ENCODE measurements at places on chromosomes 3 and 15. TPM values are rescaled to one million over a fixed set of nuclear protein-coding genes. Genes with fewer than 3 reads are reported as not detected.

DNA sequence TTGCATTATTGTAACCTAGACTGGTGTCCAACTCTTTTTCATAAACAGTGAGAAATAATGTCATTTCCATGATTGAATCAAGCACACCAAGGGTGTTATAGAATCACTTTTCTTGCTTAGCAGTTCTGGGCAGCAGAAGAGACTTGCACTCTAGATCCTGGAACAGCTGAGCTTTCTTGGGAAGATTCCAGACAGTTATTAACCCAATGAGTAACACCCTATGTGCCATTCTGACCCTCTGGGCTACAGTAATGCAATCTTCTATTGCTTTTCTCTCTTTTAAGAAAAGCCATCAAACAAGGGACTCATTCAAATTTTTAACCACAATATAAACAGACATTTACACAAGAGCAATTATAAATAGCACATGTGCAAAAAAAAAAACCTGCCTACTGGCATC, 39.3 kb upstream of the USP3 start:
- no peak overlapping the region for H3K27ac ChIP-seq
- peaks cover 3% of the 10 kb centered on the region for H3K4me1 ChIP-seq
- H3K4me3 ChIP-seq: no peak overlapping the region

Gene PPP1R14D
- 0.55 TPM for total RNA-seq

Gene GOLGA6D
- total RNA-seq: 13.1 TPM

- no peak overlapping the region for H3K27ac ChIP-seq
- no peak overlapping the region for H3K4me3 ChIP-seq
- no peaks in the 10 kb centered on the region for H3K27me3 ChIP-seq
- no peak for DNase-seq
Measured at GRCh38 chr3:142035308-142035922, 113.9 kb downstream of the TFDP2 start.

Gene GOLGA8Q
- total RNA-seq: 20.1 TPM

- DNase-seq: no peak
- H3K27ac ChIP-seq: no peak overlapping the region
- no peaks in the 10 kb centered on the region for H3K36me3 ChIP-seq
- no peaks in the 10 kb centered on the region for H3K4me1 ChIP-seq
- H3K4me3 ChIP-seq: no peak overlapping the region
Measured at GRCh38 chr15:56792211-56792610, 58.9 kb upstream of the ZNF280D start.

Gene DAZL
- total RNA-seq: 71.5 TPM

- H3K27me3 ChIP-seq: no peaks in the 10 kb centered on the region
- peaks cover 6% of the 10 kb centered on the region for H3K4me1 ChIP-seq
- no peak for DNase-seq
- H3K4me3 ChIP-seq: no peak overlapping the region
Measured at GRCh38 chr3:114456742-114457141, 162.9 kb downstream of the TIGIT start.

- H3K4me1 ChIP-seq: no peaks in the 10 kb centered on the region
- no peak overlapping the region for H3K4me3 ChIP-seq
- no peaks in the 10 kb centered on the region for H3K36me3 ChIP-seq
- H3K27ac ChIP-seq: no peak overlapping the region
Measured at GRCh38 chr15:47566610-47567009, 150.7 kb upstream of the SEMA6D start.

- no peaks in the 10 kb centered on the region for H3K27me3 ChIP-seq
- DNase-seq: no peak
- no peak overlapping the region for H3K27ac ChIP-seq
Measured at GRCh38 chr3:172803489-172803888, 53.0 kb downstream of the ECT2 start.

GRCh38 chr3:188687389-188687788, 484.4 kb upstream of the TPRG1 start:
- no peak for DNase-seq
- H3K4me1 ChIP-seq: no peaks in the 10 kb centered on the region
- H3K36me3 ChIP-seq: no peaks in the 10 kb centered on the region
- H3K27ac ChIP-seq: no peak overlapping the region

DNA sequence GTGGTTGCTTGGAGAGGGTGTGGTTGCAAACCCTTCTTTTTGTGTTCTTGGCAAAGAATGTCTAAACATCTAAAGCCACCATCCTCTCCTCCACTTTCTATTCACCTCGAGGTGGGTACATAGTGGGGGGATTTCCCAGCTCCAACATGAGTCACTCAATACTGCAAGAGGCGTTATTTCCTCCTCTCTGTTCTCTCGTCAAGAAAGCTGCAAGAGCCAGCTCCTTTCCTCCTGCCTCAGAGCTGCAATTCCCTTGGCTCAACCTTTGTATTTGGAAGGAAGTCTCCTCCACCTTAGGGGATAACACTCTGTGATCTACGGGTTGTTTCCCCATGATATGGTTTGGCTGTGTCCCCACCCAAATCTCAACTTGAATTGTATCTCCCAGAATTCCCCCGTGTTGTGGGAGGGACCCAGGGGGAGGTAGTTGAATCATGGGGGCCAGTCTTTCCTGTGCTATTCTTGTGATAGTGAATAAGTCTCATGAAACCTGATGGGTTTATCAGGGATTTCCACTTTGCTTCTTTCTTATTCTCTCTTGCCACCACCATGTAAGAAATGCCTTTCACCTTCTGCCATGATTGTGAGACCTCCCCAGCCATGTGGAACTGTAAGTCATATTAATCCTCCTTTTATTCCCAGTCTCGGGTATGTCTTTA, 138.4 kb downstream of the PLCL2 start:
- H3K4me3 ChIP-seq: no peak overlapping the region
- no peaks in the 10 kb centered on the region for H3K36me3 ChIP-seq
- no peak overlapping the region for H3K27ac ChIP-seq
- DNase-seq: no peak
- H3K27me3 ChIP-seq: no peaks in the 10 kb centered on the region

Gene CCDC191
- total RNA-seq: 22.5 TPM

DNA sequence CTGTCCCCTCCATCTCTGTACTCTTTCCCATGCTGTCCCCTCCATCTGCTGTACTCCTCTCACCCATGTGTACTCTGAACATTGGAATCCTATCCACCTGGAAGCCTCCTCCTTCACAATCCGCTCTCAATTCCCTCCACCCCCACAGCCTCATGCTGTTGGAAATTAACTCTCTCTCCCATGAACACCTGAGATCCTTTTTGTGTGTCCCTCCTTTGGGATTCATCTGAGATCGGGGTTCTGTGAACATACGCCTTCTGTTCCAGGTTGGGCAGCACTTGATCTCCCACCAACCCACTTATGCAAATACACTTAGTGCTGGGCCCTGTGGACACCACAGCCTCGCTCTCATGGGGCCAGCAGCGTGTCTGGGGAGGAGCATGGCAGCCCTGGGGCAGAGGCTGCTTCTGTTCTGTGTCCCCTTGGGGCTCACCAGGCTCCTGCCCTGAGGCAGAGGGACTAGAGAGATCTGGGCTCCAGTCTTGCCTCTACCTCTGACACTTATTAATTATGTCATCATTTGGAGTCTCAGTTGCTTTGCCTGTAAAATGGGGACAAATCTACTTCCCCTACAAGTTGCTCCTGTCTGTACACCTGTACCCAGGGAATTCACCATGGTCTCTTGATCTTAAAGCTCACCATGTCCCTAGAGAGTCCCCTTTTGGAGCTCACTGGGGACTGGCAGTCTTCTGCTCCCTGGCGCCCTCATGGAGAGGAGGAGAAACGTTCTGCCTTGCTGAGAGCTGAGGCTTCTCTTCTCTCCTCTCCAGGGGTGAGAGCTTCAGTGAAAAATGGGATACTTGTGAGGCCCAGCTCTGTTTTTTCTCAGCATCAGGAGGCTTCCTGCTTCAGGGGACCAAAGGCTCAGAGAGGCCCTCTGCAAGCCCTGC, 42.7 kb downstream of the ITGA11 start:
- no peak overlapping the region for H3K27ac ChIP-seq
- peaks cover 5% of the 10 kb centered on the region for H3K4me1 ChIP-seq
- DNase-seq: no peak
- H3K27me3 ChIP-seq: no peaks in the 10 kb centered on the region
- no peak overlapping the region for H3K4me3 ChIP-seq

DNA sequence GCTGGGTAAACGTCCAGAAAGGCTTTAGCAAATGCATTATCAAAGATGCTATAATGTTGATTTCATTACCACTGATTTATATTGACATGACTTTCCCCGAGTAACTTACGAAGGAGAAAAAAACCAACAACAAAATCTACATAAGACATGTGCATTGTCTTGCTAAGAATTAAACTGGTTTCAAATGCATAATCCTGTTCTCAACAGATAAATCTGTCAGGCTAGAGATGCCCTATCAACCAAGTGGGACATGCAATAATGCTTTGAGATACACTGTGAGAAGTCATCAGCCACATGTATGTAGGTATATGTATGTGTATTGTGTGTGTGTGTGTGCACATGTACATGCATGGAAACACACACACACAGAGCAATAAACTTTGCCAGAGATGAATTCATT, 195.6 kb downstream of the MEIS2 start:
- H3K27me3 ChIP-seq: no peaks in the 10 kb centered on the region
- no peak overlapping the region for H3K4me3 ChIP-seq
- no peaks in the 10 kb centered on the region for H3K36me3 ChIP-seq
- DNase-seq: no peak

DNA sequence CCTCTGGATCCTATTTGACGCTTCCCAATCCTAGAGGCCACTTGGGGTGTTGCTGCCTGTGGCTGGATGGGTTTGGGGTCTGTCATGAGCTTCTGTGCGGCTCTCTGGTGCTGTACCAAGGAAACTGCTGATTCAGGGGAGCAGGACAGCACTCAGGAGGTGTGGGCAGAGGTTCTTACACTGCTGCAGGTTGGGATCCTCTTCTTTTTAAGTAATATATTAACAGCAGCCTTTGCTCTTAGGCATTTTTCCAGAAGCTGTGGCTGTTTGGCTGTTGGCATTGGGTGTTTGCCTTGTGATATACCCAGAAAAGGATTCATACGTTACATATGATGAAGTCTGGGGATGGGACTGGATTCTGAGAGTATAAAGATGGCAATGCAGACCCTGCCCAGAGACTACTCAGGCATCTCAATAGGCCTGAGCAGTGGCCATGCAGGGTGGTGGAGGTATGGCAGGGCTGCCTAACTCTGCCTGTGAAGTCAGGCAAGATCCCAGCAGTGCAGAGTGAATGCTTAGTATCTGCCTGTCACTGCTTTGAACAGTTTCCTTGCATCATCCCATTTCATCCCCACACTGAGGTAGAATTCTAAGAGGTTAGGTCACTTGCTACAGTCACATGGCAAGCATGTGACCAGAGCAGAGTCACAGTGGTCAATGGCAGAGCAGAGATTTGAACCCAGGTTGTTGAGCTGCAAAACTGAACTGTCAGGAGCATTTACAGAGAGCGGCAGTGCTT, 3.9 kb downstream of the ABHD6 start:
- no peak overlapping the region for H3K4me3 ChIP-seq
- no peak overlapping the region for H3K27ac ChIP-seq
- H3K27me3 ChIP-seq: no peaks in the 10 kb centered on the region

DNA sequence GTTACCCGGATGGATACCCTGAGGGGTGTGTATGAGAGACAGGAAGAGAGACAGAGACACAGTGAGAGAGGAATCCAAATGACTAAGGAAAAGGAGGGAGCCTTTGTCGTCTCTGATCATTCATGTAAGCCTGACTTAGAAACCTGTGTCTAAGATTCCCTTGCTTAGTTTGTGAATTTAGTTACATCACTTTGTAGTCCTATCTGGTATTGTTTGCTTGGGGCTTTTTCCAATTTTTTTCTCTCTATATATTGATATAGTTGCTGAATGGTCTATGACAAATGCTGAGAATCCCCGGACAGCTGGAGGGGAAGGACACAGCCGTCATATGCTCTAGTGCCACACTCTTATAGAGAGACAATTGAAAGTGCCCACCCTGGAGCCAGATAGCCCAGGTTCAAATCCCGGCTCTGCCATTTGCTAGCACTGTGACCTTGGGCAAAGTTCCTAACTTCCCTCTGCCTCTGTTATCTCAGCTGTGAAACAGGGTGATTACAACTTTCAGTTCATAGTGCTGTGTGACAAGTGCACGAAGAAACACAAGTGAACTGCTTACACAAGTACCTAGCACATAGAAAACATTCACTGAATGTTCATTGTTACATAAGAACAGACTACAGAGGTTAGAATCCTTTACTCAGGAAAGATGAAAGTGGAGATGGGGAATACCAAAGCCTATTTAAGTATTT, 6.0 kb downstream of the SLC24A5 start:
- H3K27ac ChIP-seq: no peak overlapping the region
- no peaks in the 10 kb centered on the region for H3K4me1 ChIP-seq
- no peak overlapping the region for H3K4me3 ChIP-seq
- no peaks in the 10 kb centered on the region for H3K36me3 ChIP-seq
- DNase-seq: no peak

- H3K27ac ChIP-seq: no peak overlapping the region
- H3K4me1 ChIP-seq: no peaks in the 10 kb centered on the region
- H3K27me3 ChIP-seq: no peaks in the 10 kb centered on the region
Measured at GRCh38 chr3:37554364-37554763, 307.3 kb upstream of the CTDSPL start.

GRCh38 chr3:7843441-7843840, 658.2 kb upstream of the LMCD1 start:
- H3K4me1 ChIP-seq: no peaks in the 10 kb centered on the region
- H3K36me3 ChIP-seq: no peaks in the 10 kb centered on the region
- H3K4me3 ChIP-seq: no peak overlapping the region

GRCh38 chr15:83565138-83565537, 88.8 kb upstream of the ADAMTSL3 start:
- H3K36me3 ChIP-seq: no peaks in the 10 kb centered on the region
- H3K27me3 ChIP-seq: no peaks in the 10 kb centered on the region
- no peak for DNase-seq
- no peaks in the 10 kb centered on the region for H3K4me1 ChIP-seq
- no peak overlapping the region for H3K4me3 ChIP-seq

Gene PAQR5
- total RNA-seq: 0.25 TPM

Gene ENTPD3
- total RNA-seq: 0.24 TPM

DNA sequence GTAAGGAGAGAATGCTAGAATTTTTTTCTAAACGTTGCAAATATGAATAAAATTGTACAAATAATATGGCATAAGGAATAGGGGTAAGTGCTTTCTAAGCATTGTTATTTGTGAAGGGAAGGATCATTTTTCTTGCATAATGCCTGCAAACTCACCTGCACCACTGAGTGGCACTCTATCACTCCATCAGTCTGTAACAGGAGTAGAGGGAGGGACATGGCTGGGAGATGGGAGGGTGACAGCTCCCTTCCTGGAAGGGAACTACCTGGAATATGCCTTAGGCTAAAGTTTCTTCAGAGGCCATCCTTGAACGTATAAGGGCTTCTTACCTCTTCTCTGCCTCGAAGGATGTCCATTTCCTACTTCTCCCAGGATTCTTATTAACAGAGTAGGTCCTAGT, 3.0 kb downstream of the NAALADL2 start:
- H3K27me3 ChIP-seq: no peaks in the 10 kb centered on the region
- DNase-seq: peak; percentile 21
- no peaks in the 10 kb centered on the region for H3K4me1 ChIP-seq
- H3K4me3 ChIP-seq: no peak overlapping the region
- H3K27ac ChIP-seq: no peak overlapping the region

GRCh38 chr3:170911051-170911450, 2.6 kb upstream of the EIF5A2 start:
- no peak for DNase-seq
- H3K27me3 ChIP-seq: no peaks in the 10 kb centered on the region
- H3K4me3 ChIP-seq: no peak overlapping the region
- H3K36me3 ChIP-seq: no peaks in the 10 kb centered on the region
- no peak overlapping the region for H3K27ac ChIP-seq
- no peaks in the 10 kb centered on the region for H3K4me1 ChIP-seq

GRCh38 chr3:20574746-20575145, 388.7 kb upstream of the SGO1 start:
- H3K36me3 ChIP-seq: no peaks in the 10 kb centered on the region
- no peak overlapping the region for H3K27ac ChIP-seq
- no peaks in the 10 kb centered on the region for H3K4me1 ChIP-seq
- no peak overlapping the region for H3K4me3 ChIP-seq
- DNase-seq: no peak

Measured in testis (tissue), 5 donors.